Cardiac muscle cell (in vitro differentiated cells and primary cell): ENCODE measurements at places on chromosomes 2 and 18.
A peak's percentile ranks its signal among the peaks of the same experiment; 100 is the strongest.

- DNase-seq, result no peak
Measured at GRCh38 chr2:12890481-12890991, 173.8 kb downstream of the TRIB2 start.

GRCh38 chr18:41324934-41325333 lies 630.1 kb upstream of the PIK3C3 start:
- no peak for DNase-seq

- DNase-seq, result no peak
Measured at GRCh38 chr2:7559791-7560190, 642.6 kb downstream of the RNF144A start.

- no peak for DNase-seq
Measured at GRCh38 chr18:58402247-58402646, 226.6 kb downstream of the ALPK2 start.

DNA sequence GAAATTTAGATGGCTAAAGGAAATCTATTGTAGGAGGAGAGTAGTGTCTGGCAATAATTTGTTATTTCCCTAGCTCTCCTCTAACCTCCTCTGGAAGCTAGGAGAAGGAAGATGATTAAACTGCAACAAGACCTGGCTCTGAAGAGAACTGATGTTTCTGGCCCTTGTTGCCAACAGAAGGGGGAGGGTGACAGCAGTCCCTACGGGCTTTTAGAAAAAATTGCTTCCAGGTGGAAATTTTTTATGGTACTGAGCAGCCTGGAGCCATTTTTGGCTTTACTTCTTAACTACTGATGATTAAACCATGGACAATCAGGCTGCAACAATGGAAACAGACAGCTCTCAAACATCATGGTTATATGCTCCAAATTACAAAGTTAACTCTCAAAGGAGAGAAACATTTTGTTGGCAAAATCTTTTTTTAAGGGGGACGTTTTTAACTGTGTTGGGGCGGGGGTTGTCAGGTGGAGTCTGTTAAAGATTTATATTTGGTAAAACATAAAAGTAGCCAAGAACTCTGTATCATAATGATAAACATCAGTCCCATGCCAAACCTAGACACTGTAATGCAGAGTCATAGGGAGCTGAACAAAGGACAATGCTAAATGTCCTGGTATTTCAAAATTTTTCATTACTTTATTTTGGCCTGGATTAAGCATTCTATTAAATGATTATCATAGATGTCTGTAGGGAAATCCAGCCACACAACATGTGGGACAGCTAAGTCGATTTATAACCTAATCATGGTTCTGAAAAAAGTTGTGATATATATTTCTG lies 70.0 kb downstream of the EXOC6B start:
- peak; percentile 67 for DNase-seq

DNA sequence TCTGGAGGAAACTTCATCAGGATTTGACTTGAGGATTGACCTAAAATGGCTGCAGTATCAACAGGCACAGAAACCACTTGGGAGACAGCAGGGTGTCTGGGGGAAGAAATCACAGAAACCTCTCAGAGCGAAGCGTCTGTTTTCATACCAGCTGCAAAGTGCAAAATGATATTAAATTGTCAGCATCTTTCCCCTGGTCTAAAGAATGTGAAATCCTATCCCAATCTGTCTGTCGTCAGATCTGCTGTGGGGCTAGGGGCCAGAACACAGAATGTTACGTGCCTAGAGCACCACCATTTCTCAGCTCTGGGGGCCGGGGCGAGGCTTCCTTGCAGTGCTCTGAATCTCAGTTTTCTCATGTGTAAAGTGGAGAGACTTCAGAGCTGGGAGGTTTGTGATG lies 54.1 kb upstream of the MYCN start:
- DNase-seq, result no peak

- DNase-seq, result no peak
Measured at GRCh38 chr2:30713698-30714097, 93.5 kb downstream of the CAPN13 start.
